ENCODE measurements at places on chromosomes 6 and 20. TPM values are rescaled to one million over a fixed set of nuclear protein-coding genes. Genes with fewer than 3 reads are reported as not detected.

- H3K36me3 ChIP-seq = no peaks in the 10 kb centered on the region
- no peak overlapping the region for H3K27ac ChIP-seq
- H3K4me3 ChIP-seq = no peak overlapping the region
- H3K4me1 ChIP-seq = no peaks in the 10 kb centered on the region
- H3K27me3 ChIP-seq = no peaks in the 10 kb centered on the region
Measured at GRCh38 chr20:61679473-61679872, 386.2 kb downstream of the TAF4 start.

PGBD1 gene
- 5.5 TPM for total RNA-seq

MEP1A gene
- not detected for total RNA-seq

SLC22A2 gene
- total RNA-seq = not detected

GRCh38 chr6:107230024-107230423, 114.7 kb upstream of the BEND3 start:
- no peaks in the 10 kb centered on the region for H3K4me1 ChIP-seq
- H3K4me3 ChIP-seq = no peak overlapping the region
- no peak for DNase-seq
- no peaks in the 10 kb centered on the region for H3K36me3 ChIP-seq

DNA sequence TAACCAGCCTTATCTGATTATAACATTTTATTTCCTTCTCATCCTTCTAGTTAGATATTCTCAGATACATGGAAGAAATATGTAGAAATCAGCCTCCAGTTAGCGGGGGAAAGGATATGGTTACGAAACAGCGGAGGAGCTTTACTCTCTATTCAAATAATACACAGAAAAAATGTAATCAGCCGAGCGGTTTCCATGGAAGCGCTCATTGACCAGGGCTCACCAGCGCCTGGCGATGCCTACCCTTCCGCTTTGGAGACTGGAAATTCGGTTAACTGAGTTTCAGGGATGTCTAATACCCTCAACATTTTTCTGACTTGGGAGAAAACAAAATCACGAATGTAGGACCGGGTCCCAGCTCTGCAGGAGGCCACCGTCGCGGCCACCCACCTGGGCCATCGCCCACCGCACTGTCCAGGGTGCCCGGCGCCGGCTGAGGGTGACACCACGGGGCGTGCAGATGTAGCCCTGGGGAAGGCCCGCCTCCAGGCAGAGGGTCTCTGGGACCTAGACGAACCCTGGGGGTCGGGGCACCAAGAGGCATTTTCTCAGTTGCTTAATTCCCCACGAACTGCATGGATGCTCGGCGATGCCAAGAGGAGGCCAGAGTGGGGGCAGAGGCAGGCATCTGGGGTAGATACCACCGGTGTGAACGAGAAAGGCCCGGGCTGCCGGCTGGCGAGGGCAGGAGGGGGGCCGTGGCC, 1.7 kb downstream of the PRR18 start:
- no peaks in the 10 kb centered on the region for H3K36me3 ChIP-seq
- H3K27me3 ChIP-seq = peaks cover 7% of the 10 kb centered on the region
- DNase-seq = no peak

DNA sequence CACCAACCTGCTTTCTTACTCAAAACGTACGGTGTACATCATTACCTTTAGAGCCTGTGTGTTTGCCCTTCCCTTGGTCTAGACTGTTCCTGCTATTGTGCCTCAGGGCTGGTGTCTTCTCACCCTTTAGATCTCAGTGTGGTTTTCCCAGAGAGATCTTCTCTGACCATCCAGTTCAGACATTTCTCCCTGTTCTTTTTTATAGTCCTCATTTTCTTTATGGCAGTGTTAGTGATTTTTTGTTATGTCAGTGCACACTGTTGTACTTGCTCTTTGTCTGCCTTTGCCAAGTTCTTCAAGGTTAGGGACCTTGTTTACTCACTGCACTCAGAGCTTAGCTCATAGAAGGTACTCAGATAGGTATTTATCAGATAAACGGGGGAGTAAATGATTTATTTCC, 82.8 kb downstream of the ATRN start:
- no peak for DNase-seq
- no peak overlapping the region for H3K27ac ChIP-seq
- no peaks in the 10 kb centered on the region for H3K4me1 ChIP-seq

SIRPD gene
- total RNA-seq = not detected

All from uterus (tissue), 4 donors.